ENCODE measurements at places on chromosomes 12 and 14. TPM values are rescaled to one million over a fixed set of nuclear protein-coding genes. Genes with fewer than 3 reads are reported as not detected.
A peak's percentile ranks its signal among the peaks of the same experiment; 100 is the strongest.

The CCDC197 gene
- not detected for total RNA-seq

The ARMH4 gene
- total RNA-seq: 1.5 TPM

DNA sequence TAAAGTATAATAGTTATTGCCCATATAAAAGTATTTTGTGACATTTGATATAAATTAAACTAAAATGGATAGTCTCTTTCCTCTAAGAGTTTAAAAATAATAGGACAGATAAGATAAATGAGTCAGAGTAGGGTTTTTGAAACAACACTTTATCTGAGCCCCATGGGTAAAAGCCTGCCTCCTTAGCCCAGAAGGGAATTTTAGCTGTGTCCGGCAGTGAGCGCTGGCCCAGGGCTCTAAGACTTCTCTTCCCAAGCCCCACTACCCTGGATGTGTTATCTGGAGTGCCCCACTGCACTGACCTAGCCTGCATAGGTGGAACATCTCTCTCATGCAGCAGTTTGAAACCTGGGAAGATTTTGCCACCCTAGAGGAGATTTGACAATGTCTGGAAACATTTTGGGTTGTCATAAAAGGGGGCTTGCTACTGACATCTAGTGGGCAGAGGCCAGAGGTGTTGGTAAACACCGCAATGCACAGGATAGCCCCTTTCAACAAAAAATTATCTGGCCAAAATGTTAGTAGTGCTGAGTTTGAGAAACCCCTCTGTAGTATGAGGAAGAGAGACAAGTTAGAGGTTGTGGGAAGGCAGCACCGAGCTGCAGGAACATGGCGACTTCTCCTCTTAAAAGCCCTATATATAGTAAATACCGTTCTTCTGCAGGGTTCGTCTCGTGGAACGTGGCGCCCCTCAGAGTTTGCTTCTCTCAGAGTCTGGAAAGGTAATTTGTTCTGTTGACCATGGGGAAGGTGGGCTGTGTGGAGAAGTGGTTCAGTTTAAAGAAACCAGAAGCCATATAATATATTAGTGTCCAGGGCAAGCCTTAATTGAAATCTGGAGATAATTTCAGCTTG is 29.3 kb upstream of the ATF1 start:
- DNase-seq: peak; percentile 37

- no peak for DNase-seq
Measured at GRCh38 chr14:22553445-22553844, 35.6 kb downstream of the DAD1 start.

DNA sequence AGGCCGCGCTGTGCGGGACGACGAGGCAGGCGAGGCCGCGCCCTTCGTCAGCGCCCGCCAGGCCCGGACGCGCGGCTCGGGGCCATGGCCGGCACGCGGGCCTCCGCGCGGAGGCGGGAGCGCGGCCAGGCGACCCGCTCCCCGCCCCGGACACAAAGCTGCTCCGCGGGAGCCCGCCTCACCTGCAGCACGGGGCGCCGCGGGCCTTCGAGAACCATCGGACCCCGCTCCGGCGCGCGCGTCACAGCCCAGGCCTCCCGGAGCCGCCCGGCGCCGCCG is 342 bp downstream of the DICER1 start:
- no peak for DNase-seq

DNA sequence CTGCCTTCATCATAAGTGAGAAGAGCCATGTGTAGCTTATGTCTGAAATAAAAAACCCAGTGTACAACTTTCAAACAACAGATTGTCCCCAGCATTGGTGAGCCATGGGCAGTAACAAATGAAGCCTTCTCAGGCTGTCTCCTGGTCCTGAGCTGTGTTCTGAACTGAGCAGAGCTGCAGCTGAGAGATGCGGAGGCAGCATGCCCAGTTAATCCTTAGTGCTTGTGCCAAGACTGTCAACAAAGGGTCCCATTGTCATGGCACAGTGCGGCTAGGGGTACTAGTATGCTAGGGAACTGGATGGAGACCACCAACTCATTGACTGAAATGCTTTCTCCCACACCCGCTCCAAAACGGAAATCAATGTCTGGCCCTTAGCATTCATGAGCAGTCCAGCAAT is 154.3 kb downstream of the RMST start:
- DNase-seq: no peak

All from HT1080 (cell line).